ENCODE measurements at places on chromosomes 2 and 18.

GRCh38 chr2:121219866-121220265, 65.1 kb downstream of the TFCP2L1 start:
- DNase-seq: no peak

DNA sequence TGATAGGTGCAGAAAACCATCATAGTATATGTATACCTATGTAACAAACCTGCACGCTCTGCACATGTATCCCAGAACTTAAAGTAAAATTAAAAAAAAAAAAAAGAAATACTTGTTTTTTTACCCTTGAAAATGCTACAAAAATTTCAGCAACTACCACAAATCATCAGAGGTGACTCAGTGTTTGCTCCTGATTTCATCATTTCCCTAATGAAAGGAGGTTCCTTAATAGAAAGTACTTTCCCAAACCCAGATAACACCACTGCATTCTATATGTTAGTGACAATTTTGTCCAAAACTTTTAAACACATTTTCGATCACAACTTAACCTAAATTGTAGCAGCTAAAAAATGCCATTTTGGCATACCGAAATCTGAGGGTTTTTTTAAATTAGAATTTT, 163.3 kb downstream of the SLC39A10 start:
- no peak for DNase-seq

GRCh38 chr2:26185304-26185928, 12.5 kb downstream of the GAREM2 start:
- no peak for DNase-seq

- DNase-seq: peak; percentile 16
These were observed 7.7 kb upstream of the CDC42EP3 start for GRCh38 chr2:37679072-37679695.

DNA sequence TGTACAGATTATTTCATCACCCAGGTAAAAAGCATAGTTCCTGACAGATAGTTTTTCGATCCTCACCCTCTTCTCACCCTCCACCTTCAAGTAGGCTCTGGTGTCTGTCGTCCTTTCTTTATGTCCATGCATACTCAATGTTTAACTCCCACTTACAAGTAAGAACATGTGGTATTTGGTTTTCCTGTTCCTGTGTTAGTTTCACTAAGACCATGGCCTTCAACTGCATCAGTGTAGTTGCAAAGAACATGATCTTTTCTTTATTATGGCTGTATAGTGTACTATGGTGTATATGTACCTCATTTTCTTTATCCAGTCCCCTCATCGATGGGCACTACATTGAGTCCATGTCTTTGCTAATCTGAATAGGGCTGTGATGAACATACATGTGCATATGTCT, 184.2 kb downstream of the KCNJ3 start:
- DNase-seq: no peak

- no peak for DNase-seq
These were observed 45.5 kb downstream of the LYPD6 start for GRCh38 chr2:149375801-149376361.

GRCh38 chr18:27652480-27653121, 467.5 kb upstream of the CHST9 start:
- no peak for DNase-seq

DNA sequence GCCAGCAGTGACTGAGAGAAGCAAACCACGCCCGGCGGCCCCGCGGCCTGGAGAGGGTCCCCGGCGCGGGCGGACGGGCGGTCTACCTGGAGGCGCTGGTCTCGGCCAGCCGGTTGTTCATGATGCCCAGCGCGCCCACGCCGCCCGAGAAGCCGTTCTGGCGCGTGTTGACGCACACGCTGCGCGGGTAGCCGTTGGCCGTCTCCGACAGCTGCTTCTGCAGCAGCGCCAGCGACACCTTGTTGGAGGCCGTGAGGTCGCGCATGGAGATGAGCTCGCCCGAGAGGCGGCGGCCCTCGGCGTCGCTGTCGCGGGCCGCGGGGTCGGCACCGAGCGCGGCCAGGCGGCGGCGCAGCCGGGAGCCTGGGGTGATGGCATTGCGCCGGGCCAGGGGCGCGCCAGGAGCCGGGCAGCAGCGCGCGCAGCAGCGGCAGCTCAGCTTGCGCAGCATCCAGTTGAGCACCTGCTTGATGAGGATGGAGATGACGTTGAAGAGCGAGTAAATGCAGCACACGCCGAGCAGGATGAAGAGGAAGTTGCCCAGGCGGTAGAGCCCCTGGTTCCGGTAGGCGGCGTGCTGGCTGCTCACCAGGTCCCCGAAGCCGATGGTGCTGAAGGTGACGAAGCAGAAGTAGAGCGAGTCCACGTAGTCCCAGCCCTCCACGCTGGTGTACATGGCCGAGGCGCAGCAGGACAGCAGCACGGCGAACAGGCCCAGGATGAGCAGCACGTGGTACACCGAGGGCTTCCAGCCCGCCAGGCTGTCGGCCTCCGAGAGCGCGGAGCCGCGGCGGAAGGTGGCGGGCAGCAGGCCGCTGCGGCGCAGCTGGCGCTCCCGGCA, 118.1 kb downstream of the MSH2 start:
- peak; percentile 83 for DNase-seq

GRCh38 chr2:131034122-131035051, 58.9 kb downstream of the FAM168B start:
- no peak for DNase-seq

DNA sequence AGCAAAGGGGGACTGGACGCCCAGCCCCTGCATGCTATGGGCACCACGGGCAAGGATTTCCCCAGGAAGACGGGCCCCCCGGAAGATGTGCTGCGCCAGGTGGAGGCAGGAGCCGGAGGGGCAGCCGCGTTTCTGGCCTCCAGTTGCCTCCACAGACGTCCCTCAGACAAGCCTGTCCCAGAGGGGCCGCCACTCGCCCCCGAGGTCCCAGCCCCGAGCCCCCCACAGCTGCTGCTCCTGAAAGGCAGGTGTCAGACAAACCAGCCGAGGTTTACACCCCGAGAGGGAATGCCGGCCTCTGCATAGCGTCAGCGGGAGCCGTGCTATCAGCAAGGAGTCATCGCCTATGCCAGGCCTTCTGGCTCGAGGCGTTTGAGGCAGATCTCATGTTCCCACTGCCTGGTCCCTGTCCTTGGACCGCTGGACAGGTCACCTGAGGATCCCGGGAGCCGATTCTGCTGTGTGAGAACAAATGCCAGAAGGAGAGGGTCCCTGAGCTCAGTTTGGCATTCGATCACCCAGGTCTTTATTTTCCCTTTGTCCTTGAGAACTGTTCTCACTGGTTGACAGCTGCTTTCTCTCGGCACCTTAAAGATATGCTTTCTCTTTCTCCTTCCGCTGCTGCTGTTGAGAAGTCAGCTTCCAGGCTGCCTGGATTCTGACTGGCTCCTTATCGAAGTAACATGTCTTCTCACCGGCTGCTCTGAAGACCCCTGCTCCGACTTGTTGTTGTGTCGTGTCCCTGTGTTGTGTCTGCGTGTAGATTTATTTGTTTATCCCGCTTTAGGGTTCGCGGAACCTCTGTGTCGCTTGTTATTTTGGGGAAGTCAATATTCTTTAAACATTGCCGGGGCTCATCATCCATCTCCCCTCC, 20.6 kb downstream of the CROCC2 start:
- no peak for DNase-seq

- peak; percentile 4 for DNase-seq
These were observed 145.6 kb downstream of the AGAP1 start for GRCh38 chr2:235639428-235639773.

DNA sequence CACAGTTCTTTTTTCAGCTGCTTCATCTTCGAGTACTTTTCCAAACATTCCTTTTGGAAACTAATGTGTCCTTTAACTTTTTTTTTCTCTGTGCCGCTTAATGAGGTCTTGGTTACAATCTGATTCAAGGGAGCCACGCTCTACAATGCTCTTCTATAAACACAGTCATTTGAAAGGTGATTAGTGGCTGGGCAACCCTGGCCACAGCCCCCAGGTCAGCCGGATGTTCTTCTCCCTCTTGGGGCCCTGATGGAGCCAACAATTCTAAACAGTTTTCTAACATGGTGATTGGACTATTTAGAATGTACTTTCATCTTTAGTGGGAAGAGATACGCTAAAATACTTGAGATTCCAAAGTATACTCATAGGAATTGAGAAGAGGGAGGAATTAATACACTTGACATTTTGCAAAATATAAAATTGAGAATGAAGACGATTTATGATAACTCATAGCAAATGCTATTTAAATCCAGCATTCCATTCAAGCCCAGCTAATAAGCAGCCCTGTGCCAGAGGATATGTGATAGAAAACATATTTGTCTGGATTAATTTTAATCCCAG, 83.7 kb upstream of the MBOAT2 start:
- peak; percentile 20 for DNase-seq

DNA sequence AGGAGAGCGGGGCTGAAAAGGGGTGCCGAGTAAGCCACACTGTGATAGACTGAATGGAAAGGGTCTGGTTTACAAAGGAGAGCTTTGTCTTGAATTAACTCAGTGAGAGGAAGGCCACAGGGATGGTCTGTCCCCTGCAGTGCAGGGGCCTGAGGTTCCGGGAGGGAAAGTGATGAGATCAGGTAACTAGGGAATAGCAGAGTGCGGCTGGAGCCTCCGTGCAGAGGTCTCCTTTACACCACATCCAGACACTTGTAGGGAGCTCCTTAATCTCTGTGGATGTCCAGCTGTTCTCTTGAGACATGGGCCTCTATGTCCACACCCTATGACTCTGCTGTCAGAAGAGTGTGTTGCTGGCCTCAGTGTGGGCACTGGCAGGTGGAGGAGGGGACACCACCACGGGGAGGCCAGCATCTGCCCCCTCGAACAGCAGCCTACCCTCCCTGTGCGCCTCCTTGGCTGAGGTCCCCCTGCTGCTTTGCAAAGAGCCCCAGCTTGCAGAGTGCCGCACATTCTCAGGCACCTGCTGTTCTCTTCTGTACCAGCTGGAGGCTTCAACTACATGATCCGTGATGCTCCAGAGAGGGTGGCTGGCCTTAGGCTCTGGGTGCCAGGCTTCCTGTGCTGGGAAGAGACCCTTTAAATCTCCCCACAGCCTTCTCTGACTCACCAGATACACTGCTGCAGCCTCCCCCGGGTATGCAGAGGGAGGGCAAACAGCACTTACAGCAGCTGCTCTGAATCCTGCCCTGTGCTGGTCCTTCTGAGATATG, 25.9 kb downstream of the ENOSF1 start:
- no peak for DNase-seq

DNA sequence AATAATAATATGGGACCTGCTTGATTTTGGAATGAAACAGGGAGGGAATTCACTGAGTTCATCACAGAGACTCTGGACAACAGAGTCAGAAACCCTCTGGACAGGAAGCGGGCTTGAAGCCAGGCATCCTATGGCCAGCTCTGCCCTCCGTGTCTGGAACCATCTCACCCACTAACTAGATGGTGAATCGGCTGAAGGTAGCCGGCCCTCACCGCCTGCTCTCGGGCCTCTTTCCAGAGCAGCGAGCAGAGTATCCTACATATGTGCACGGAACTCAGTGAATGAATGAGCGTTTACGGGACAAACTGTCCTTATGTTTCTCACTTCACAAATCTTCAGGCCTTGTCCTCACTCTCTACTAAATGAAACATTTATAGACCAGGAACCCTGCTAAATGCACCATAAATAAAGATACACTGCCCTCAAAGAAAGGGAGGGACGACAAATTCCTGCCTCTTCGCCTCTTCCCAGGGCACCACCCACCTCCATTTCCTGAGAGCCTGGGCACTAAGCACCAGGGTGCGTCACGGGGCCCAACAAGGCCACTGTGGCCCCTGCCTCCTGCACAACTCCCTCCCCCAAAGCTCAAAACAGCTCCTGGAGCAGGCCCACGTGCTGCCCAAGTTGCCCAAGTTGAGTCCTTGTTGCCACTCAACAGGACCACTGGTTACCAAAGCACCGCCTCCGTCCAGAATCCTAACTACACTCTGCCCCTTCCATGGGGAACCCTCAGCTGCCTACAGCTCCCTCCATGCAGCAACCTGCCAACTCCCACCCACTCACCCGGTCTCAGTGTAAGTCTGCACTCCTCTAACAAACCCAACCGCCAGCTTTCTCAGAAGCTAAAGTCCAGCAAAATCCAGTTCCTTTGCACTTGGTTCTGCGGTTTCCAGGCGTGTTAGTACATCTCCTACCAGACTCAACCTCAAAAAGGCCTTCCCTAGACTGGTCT, 1.7 kb downstream of the TBC1D8 start:
- peak; percentile 29 for DNase-seq

DNA sequence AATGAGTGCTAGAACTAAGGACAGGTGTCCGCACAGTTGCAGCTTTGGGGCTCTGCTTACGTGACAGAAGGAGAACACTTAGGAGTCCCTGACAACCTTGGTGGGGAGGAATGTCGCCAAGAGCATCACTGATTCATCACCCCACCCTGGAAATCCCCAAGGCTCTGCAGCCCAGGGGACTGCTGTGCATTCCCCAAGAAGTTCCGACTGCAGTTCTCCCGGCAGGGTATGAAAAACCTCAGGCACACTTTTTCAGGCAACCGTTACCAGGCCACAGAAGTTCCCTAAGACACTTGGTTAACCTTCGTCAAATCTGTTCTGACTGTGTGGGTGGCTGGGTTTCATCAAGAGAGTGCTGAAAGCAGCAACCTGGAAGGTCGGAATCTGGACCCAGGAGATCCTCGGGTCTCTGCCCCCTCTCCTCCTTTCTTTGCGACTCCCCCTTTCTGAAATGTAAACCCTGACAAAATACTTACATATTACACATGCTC, 192.1 kb upstream of the CXCR4 start:
- DNase-seq: no peak

DNA sequence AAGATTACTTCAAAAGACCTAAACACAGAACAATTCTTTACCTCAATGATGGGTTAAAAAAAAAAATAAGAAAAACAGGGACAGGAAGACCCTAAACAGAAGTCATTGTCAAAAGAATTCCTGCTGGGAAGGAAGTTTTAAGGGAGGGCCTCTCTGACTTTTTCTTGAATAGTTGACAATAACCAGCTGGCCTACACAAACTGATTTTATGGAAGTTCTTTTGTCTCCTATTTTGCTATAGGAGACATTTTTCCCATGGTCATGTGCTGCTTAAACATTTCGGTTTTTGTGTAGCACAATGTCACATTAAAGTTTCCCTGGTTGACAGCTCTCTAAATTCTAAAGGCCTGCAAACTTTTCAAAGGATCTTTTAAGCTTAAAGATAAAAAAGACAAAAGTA, 55.3 kb downstream of the RFTN2 start:
- DNase-seq: no peak

DNA sequence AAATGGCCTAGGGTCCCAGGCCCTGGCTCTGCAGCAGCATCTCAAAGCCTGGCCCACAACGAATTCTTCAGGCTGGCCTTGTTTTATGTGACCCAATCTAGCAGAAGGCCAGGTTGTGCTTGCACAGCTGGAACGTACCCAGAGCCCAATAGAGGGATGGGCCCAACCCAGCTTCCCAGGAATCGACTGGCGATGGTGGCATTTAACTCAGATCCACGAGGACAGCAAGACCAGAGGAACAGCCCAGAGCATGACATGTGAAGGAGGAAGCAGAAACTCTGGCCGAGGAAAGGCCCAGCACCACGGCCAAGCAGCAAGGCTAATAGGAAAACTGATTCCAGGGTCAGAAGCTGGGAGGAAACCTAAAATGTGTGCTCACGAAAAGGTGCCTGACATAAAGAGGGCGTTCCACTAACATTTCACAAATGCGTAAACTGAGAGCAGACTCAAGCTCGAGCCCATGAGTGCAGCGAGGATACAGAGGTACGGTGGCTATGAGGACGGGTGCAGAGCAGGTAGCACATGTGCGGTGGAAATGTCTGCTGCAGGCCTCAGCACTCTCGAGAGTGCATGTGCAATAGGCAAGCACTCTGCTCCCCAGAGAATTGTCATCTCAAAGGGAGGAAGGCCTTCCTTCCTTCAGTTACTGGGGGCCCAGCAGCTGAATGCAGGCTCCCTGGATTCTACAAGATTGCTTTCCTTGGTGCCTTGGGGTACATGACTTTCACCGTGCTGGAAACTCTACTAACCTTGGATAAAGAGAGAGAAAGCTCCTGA, 156.9 kb upstream of the GLI2 start:
- no peak for DNase-seq

- no peak for DNase-seq
These were observed 131.0 kb downstream of the TMEM182 start for GRCh38 chr2:102892698-102893310.
